ENCODE measurements at places on chromosomes 7 and 10.

GRCh38 chr7:130829415-130829814, 95.4 kb upstream of the KLF14 start:
- DNase-seq, result no peak

DNA sequence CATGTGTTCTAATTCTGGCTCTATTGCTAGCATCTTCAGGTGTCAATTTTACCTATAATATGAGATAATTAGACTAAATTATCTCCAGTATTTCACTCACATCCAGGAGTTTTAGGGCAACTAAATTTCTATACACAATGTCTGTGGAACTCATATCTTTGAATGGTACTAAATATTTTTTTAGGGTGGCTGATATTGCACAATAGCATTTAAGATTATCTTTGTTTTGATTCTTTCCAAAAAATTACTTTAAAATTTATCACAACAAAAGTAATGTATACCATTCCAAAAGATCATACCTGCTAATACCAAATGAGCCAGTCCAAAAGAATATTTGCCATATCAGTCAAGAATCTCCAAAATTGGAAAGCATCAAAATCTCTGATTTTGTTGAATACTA, 285.5 kb downstream of the SEMA3D start:
- DNase-seq, result no peak

DNA sequence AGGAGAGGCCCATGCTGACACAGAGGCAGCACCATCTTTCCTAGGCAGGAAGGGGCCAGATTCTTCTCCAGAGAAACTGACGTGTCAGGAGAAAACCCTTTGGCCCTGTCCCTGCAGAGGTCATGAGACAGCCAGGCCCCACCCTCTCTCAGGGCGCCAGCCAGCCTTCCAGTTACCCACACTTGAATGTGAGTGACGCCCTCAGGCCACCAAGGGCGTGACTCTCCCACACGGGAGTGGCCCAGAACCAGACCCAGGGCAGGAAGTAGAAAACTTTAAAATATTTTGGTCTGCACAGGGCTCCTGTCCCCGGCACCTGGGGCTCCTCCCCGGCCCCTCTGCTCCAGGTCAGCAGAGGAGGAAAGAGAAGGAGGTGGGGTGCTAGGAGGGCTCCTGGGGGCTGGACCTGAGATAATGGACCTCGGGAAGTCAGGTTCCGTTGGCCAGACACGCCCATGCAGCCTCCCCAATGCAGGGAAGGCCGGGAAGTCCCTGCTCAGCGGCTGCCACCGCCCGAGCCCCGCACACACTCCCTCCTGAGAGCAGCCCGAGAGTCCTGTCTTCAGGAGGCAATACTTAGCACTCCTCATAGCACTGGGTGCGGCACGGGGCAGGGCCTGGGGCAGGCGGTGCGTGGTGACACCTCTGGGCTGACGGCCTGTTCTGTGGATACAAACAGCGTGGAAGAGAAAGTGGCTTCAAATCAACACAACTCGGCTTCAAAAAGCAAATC, 67.0 kb upstream of the CFAP46 start:
- no peak for DNase-seq

- no peak for DNase-seq
These were observed 95.7 kb downstream of the SLIT1 start for GRCh38 chr10:97090035-97090434.

All from adipocyte (in vitro differentiated cells).